Activated T-cell treated with anti-CD3 and anti-CD28 coated beads, Interleukin-2, amount 50 U/mL, for 48 hours (primary cell): ENCODE measurements at places on chromosomes 4 and X.

DNA sequence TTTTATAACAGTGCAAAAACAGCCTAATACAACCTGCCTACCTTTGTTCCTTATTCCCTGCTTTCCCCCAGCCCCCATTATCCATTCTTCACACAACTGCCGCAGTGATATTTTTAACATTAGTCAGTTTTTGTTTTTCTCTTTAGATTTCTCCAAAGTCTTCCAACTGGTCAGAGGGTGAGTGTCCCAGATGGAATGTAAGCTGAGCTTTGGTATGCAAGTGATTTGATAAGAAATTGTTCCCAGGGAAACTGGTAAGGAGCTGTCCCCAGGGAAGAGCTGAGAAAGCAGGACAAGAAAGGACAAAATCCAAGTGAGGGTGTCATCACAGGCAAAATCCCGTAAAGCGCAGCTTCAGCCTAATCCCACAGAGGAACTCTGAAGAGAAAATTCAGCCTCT lies 475.5 kb upstream of the ADGRL3 start:
- DNase-seq = no peak

GRCh38 chr4:55866290-55866907 lies 13.0 kb downstream of the EXOC1 start:
- no peak for DNase-seq

DNA sequence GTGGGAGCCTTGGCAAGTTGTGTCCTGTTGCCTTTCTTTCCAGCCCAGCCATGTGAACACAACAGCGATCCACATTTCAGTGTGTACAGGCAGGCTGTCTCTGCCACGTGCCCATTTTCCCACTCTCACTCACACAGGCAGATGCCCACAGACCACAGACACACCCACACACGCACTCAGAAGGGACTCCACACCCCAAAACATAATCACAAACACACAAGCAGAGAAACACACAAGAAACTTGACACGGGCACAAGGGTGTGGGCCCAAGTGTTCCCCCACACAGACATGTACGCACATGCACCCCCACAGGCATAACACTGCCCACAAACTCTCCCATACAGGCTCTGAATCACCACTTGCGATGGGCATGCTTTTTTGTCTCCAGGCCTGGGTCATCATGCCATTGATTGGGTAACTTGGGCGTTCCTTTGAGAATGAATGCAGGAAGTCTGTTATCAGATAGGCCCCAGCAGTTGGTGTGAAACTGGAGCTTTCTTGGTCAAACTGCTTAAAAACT lies 84.3 kb downstream of the NBDY start:
- peak; percentile 62 for DNase-seq

GRCh38 chr4:140071806-140072205 lies 82.2 kb downstream of the MAML3 start:
- DNase-seq = peak; percentile 65

GRCh38 chr4:80918004-80918403 lies 112.5 kb upstream of the BMP3 start:
- DNase-seq = no peak

DNA sequence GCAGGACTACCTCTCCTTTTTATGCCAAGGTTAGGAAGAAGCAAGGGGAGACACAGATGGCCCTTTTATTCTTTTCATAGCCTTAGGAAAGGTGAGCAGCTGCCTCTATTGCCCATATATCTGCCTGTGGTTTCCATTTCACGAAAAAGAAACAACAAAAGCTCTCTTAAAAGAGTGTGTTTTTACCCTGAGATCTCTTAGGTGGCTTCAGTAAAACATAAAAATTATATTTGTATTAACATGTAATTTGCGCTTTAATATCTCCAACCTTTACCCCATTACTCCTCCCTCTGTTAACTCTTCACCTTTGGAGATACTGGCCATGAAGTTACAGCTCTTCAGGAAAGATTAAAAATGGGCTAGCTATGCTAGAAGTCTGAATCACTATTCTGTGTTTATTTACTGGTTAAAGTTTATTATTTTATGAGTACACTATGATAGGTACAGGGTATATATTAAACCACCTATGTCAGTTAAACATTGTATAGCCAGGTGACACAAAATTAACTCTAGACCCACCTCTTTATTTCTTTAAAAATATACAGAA lies 15.0 kb upstream of the SULT1B1 start:
- DNase-seq = no peak

- DNase-seq = no peak
These were observed 94.9 kb upstream of the PLAC1 start for GRCh38 chrX:134752981-134753717.

GRCh38 chr4:85772470-85772869 lies 297.5 kb downstream of the ARHGAP24 start:
- no peak for DNase-seq

- no peak for DNase-seq
These were observed 26.4 kb downstream of the MORC4 start for GRCh38 chrX:106973433-106974149.

- DNase-seq = no peak
These were observed 3.0 kb downstream of the GPC4 start for GRCh38 chrX:133412246-133412645.

DNA sequence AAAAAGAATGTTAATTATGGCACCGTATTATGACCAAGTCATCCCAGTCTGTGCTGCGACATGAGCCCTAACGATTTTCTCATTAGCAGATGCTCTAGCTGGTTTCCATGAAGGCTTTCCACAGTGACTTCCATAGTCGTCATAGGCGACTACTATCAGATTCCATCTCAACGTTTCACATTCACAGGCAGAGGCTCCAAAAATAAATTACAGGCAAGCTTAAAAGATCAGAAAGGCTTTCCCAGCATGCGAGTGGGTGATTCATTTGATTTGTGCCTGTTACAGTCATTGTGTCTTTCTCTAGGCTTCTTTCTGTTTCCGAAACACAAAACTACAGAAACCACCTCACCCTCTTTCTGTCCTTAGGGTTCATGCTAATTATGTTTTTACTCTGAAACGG lies 43.2 kb downstream of the PALLD start:
- peak; percentile 18 for DNase-seq

GRCh38 chr4:2982012-2982411 lies 18.6 kb downstream of the GRK4 start:
- no peak for DNase-seq

GRCh38 chrX:1483843-1484637 lies 31.3 kb upstream of the ASMTL start:
- DNase-seq = peak; percentile 24

GRCh38 chrX:94454606-94455005 lies 780.6 kb downstream of the FAM133A start:
- DNase-seq = no peak

DNA sequence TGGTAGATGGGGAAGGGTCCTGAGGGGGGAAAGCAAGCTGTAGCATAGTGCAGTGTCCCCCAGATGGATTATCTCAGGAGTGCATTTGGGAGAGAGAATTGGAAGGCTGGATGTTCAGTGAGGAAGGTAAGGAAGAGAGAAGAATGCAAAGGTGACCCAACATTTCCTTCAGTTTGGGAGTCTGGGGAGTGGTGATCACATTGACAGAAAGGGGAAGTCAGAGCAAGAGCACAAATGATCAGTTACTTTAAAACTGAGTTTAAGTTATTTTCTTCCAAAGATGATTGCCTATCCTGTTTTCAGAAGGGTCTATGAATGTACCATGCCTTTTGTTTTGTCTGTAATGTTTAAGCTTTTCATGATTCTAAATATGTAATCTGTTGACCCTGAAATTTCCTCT lies 47.6 kb downstream of the ARHGAP10 start:
- no peak for DNase-seq

GRCh38 chr4:15774020-15774420 lies 4.1 kb upstream of the CD38 start:
- DNase-seq = no peak

GRCh38 chrX:1493877-1494510 lies 41.3 kb upstream of the ASMTL start:
- peak; percentile 19 for DNase-seq

GRCh38 chr4:10096201-10096977 lies 20.2 kb downstream of the WDR1 start:
- DNase-seq = peak; percentile 88

- DNase-seq = no peak
These were observed 246.9 kb upstream of the GIMD1 start for GRCh38 chr4:106615410-106615945.

DNA sequence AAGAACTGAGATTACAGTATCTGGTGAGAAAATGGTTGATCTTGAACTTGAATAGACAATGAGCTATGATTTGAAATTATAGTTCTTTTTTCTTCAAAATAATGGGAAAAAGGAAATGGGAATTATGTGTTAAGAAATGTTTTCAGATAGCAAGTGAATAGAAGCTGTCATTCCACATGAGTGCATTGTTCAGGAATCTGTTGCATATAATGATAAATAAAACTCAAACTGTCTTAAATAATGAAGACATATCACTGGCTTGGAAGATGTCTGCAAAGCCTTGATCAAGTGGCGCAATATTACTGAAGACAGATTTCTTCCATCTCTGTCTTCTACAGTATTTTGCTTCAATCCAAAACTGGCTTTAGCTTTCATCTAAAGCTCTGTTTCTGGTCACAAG lies 479.3 kb upstream of the ZFP42 start:
- no peak for DNase-seq

DNA sequence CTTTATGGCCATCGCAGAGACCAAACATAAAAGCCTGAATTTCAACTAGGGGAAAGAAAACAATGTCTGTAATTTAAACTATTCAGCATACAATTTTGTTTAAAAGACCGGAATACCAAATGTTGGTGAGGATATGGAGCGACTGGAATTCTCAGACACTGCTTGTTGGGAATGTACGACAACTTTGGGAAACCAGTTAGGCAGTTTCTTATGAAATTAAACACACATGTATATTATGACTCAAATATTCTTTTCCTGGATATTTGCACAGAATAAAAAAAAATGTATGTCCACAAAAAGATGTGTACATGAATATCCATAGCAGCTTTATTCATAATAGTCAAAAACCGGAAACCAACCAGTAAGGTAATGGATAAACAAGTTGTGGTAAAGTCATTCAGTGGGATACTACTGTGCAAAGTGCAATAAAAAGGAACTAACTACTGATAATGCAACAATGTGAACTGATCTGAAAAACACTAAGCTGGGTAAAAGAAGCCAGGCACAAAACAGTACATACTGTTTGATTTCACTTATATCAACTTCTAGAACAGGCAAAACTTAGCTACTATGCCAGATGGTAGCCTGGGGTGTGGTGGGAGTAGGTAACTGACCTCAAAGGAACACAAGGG lies 152.7 kb upstream of the FTHL17 start:
- no peak for DNase-seq

DNA sequence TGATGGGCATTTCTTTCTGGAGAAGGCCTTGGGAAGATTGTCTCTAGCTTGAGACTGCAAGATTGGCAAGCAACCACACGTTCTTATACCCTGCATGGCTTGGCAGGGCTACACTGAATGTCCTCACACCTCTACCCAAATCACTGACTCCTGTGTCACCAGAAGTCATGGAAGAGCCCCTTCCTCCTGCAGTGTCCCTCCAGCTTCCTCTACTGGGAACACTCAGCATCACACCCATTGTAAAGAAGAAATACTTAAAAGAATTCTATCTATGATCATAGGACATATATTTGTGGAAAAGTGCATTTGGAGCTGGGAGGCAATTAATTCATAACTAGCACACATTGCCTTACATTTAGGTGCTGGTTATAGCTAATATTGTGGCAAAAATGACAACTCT lies 113.1 kb downstream of the CCSER1 start:
- no peak for DNase-seq

DNA sequence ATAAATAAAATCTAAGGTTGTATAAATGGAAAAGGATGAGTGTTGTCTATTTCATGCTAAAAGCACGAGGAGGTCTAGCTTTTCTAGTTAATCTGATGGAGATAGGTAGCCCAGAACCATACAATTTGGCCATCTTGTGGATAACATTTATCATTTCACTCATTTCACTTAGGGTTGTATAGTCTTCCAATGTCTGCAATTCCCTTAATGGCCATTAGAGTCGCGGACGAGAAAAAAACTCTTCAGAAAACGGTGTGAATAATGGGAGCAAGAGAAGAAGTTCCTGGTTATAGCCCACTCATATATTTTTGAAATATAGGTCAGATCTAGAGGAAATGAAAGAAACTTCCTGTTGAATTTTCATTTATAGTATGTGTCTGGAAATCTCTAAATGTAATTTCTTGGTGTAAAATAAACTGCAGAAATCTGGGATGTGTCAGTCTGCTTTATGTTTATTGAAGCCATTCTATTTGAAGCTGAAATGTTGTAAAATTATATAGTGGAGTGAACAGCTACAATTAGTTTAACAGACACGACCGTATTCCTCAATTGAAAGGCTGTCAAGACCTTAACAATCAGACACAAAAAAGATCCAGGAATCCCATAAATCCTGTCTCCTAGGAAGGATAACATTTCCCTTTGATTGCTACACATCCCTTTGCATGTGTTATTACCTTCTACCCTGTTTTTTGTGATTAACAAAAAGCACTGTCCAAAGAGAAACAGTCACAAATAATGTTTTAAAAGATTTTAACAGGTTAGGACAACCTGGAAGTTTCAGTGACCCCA lies 47.7 kb upstream of the MGST2 start:
- DNase-seq = no peak

DNA sequence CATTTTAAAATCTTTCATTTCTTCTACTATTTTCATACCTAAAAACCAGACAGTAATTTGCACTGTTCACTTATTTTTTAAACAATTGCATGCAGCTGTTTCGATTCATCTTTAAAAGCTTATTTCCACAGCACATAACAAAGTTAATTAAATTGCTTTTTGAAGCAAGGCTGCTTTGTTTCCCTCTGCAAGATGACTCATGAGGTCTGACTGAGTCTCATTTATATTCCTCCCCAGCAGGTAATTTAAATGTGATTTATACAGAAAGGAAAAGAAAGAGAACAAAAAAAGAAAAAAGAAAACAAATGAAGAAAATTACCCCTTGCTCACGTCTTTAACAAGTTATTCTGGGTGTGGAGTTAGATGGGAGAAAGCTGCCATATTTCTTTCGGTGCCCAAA lies 22.8 kb downstream of the VMA21 start:
- DNase-seq = no peak

GRCh38 chr4:169662206-169662605 lies 41.8 kb downstream of the CLCN3 start:
- no peak for DNase-seq

GRCh38 chrX:14084466-14084865 lies 54.8 kb upstream of the GEMIN8 start:
- DNase-seq = no peak

- DNase-seq = no peak
These were observed 660 bp upstream of the COL25A1 start for GRCh38 chr4:109303140-109303496.

DNA sequence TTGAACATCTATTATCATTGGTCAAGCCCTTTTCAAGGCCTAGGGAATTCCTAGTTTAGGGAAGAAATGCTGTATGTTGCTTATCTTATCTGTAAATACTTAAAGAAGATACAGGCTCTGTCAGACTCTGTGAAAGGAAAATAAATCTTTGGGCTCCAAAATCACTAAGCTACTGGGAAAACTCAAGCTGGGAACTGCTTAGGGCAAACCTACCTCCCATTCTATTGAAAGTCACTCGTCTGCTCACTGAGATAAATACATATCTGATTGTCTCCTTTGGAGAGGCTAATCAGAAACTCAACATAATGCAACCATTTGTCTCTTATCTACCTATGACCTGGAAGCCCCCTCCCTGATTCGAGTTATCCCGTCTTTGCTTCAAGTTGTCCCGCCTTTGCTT lies 108.6 kb upstream of the NDST4 start:
- no peak for DNase-seq
